Occipital lobe (tissue), 3 donors: ENCODE measurements at places on chromosomes 1 and 21.
A peak's percentile ranks its signal among the peaks of the same experiment; 100 is the strongest.

DNA sequence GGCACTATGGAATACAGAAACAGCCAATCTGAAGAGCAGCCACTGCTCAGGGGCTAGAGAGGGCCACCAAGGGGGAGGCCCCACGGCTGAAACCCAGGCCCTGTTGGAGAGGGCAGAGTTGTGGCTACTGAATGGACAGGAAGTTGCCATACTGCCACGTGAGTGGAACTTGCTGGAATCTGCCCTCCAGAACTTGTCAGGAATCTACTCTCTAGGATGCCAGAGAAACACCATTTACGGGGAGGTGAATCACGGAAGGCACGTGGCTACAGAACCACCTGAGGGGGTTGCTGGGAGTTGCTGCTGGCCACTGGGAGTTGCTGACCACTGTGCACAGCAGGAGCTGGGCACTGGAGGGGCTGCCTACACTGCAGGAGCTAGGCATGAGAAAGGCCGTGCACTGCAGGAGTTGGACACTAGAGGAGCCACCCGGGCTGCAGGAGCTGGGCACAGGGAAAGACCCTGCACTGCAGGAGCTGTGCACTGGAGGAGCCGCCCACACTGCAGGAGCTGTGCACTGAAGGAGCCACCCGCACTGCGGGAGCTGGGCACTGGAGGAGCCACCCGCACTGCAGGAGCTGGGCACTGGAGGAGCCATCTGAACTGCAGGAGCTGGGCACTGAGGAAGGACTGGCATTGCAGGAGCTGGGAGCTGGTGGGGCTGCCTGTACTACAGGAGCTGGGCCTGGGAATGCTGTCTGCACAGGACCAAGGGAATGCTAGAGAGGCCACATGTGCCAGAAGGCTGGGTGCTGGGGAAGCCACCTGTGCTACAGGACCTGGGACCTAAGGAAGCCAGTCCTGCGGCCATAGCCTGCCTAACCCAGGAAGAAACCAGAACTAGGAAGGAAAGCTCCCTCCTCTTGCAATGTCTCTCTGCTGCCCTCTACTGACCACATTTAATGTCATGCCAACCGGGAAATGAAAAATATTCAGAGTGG, 343.4 kb downstream of the MATN1 start:
- DNase-seq = peak; percentile 25

DNA sequence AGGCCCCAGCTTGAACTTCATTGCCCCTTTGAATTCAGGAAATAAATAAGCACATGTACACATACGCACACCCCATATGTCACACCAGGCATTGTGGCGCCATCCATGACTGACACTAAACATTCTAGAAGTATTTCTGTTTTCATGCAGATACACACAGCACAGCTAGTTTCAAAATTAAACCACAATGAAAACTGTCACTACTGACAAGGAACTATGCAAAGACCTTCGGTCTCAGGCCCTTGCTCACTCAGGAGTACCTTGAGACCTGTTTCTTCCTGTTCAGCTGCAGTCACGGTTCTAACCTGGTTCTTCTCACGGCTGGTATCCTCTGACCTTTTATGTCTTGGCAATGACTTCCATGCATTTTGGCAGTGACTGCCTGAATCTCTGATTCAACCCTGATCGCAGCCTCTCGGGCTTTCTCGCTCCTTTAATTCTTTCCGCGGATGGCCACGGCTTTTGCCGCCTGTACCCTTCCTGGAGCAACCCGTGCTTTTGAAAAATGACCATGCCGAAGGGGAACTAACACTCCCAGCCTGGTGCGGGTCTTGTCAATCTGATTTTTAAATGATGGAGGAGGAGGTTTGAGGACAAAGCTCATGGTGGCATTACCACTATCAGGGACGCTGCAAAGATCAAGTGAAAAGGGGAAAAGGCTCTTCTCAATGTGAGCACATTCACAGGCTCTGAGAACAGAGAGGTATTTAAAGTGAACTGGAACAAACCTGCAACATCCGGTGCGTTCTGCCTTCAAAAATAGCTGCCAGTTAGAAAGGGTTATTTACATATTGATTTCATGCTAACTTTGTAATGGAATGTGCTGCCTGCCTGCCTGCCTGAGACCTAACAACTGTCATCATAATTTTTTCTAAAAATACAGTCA, 384.6 kb downstream of the RRAGC start:
- no peak for DNase-seq

GRCh38 chr1:3777647-3778589, 5.4 kb downstream of the SMIM1 start:
- DNase-seq = no peak

DNA sequence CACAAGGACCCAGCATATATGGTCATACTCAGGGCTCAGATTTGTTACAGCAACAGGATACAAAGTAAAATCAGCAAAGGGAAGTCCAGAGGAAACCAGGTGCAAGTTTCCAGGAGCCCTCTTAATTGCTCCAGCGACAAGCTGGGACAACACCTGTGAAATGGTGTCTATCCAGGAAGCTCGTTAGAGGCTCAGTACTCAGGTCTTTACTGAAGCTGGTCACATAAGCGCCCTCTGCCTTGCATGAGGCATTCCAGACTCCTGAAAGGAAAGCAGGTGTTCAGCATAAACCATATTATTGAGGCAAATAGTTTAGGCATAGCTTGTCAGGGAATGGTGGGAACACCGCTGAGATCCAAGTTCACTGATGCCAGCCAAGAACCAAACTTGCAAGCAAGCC, 231.0 kb downstream of the SLC35F3 start:
- DNase-seq = no peak

GRCh38 chr1:21707891-21708290, 38.7 kb upstream of the RAP1GAP start:
- DNase-seq = no peak
